Activated CD4-positive, alpha-beta memory T cell treated with anti-CD3 and anti-CD28 coated beads, Interleukin-2, amount 10 ng/mL, durations not matched to agents 7 days and 5 days (primary cell): ENCODE measurements at places on chromosomes 3 and 15.

- no peak for DNase-seq
- no peaks in the 10 kb centered on the region for H3K36me3 ChIP-seq
- H3K27me3 ChIP-seq: no peaks in the 10 kb centered on the region
- H3K27ac ChIP-seq: no peak overlapping the region
- no peak overlapping the region for H3K4me3 ChIP-seq
- H3K4me1 ChIP-seq: peaks cover 3% of the 10 kb centered on the region
Measured at GRCh38 chr3:195155570-195156241, 115.3 kb downstream of the XXYLT1 start.

GRCh38 chr3:88775026-88775690 is 332.3 kb upstream of the EPHA3 start:
- no peak overlapping the region for H3K4me3 ChIP-seq
- H3K27ac ChIP-seq: no peak overlapping the region
- DNase-seq: no peak
- H3K27me3 ChIP-seq: no peaks in the 10 kb centered on the region

DNA sequence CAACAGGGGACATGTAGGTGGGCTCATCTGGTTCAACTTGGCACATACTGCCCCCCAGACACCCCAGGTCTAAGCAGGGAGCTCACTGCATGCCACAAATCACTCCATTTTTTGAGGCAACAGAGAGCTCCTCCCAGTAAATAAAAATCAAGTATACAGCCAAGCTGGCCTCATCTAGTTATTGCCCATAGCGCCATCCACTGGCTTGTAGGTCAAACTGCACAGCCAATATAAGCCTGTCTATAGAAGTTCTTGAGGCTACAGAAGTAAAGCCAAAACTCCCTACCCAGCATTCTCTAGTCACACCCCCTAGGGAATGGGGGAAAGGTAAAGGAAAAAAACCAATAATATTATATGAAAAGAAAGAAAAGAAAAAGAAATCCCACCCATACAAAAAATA is 453.7 kb downstream of the ZNF385D start:
- H3K27me3 ChIP-seq: no peaks in the 10 kb centered on the region
- H3K4me1 ChIP-seq: no peaks in the 10 kb centered on the region
- no peak overlapping the region for H3K4me3 ChIP-seq
- DNase-seq: no peak

DNA sequence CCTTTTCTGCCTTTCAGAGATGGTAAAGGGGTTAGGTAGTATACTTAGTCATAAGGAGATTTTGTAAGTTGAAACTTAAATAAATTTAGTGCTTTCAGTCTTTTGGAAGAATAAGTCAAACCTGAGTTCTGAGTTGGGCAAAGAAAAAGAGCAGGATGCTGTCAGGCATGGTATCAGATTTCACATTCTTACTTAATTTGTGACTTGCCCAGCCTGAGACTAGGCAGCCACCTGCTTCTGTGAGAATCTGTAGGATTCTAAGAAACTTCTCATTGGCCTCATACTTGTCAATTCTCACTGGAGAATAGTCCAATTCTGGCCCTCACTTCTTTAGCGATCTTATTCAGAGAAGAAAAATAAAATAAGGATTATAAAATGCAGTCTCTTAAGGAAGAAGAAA is 577.5 kb downstream of the DIPK2A start:
- H3K27ac ChIP-seq: no peak overlapping the region
- H3K27me3 ChIP-seq: no peaks in the 10 kb centered on the region

DNA sequence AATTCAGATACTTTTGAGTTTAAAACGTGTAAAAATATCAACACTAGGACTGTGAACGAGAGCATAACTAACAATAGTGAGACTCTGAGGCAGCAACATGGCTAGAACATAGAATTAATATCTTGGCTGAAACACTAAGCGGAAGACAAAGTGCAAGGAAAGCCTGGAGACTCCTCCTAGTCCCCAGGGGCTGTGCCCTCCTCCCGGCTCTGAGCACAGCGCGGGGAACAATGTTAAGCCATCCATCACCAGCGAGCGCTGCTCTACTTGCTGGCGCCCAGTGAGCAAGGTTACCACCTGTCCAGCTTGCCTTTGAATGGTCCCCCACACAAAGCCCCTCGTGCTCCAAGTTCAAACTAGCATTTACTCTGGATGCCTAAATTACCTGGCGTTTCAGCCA is 436.9 kb downstream of the FOXP1 start:
- H3K4me1 ChIP-seq: peaks cover 14% of the 10 kb centered on the region
- H3K36me3 ChIP-seq: no peaks in the 10 kb centered on the region
- no peak overlapping the region for H3K4me3 ChIP-seq
- H3K27me3 ChIP-seq: no peaks in the 10 kb centered on the region
- H3K27ac ChIP-seq: no peak overlapping the region

DNA sequence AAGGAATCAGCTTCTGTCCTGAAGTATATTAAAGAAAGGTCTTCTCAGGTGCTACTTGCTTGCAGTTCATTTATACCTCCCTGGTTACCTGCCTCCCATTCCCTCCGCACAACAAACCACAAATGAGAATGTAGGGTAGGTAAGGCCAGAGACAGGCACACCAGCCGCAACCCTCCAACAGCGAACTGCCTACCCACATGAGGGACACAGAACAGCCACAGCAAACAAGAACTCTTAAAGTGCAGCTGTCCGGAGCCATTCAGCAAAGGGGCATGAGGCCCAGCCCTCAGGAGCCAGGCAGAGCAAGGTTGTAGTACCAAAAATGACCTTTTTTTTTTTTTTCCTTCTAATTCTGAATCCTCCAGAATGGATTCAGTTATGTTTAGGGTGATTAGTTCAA is 52.4 kb downstream of the SPSB4 start:
- no peak overlapping the region for H3K27ac ChIP-seq
- no peaks in the 10 kb centered on the region for H3K4me1 ChIP-seq
- DNase-seq: no peak
- no peaks in the 10 kb centered on the region for H3K36me3 ChIP-seq

DNA sequence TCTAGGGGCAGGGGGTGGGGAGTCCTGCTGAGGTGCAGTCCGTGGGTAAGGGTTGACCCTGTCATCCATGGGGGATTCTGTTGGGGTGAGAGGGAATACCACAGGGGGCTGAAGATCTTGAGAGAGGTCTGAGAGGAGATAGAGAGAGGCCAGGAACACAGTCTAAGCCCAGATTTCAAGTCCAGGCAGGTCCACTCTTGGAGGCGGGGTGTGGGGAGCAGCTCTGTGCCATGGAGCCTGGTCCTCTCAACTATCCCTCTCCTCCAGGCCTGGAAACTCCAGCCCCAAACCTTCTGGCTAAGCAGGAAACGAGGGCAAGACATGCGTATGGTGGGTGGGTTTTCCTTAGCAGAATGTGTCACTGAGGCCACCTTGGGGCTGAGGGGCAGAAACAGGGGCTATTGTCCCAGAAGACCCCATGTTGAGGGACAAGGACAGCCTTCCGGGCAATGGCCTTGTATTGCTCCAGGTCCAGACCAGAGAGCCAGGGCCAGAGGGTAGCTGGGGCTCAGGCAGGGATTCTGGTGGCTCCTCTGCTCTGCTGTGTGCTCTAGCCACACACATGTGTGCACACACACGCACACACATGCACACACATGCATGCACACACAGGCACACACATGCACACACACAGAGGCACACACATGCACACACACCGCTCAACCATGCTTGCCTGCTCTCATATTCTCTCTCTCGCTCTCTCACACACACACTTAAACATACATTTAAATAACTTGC is 48.6 kb upstream of the MAGEF1 start:
- H3K4me1 ChIP-seq: peaks cover under 1% of the 10 kb centered on the region
- H3K27me3 ChIP-seq: peaks cover 1% of the 10 kb centered on the region
- DNase-seq: no peak
- H3K36me3 ChIP-seq: no peaks in the 10 kb centered on the region

GRCh38 chr3:61561374-61562041 is at the start of gene PTPRG:
PTPRG (plus strand) TSS chr3:61561571; CDS start chr3:61562288, 717 bp downstream.
- peak within 1 kb of the TSS; percentile 6 for H3K27ac ChIP-seq
- peaks cover 12% of the 10 kb centered on the region for H3K4me1 ChIP-seq
- H3K4me3 ChIP-seq: peak within 1 kb of the TSS; percentile 70
- peaks cover 54% of the 10 kb centered on the region for H3K27me3 ChIP-seq
- DNase-seq: peak; percentile 20

GRCh38 chr3:109268181-109268580 is 48.1 kb downstream of the DPPA2 start:
- H3K4me1 ChIP-seq: no peaks in the 10 kb centered on the region
- H3K27me3 ChIP-seq: peaks cover 2% of the 10 kb centered on the region
- no peak overlapping the region for H3K27ac ChIP-seq
- no peak for DNase-seq
- no peaks in the 10 kb centered on the region for H3K36me3 ChIP-seq

- H3K4me3 ChIP-seq: no peak overlapping the region
- DNase-seq: no peak
- H3K4me1 ChIP-seq: no peaks in the 10 kb centered on the region
- H3K27ac ChIP-seq: no peak overlapping the region
Measured at GRCh38 chr3:160885791-160886286, 129.8 kb downstream of the PPM1L start.

GRCh38 chr15:41806291-41807181 is 21.4 kb upstream of the JMJD7 start:
- H3K36me3 ChIP-seq: peaks cover 4% of the 10 kb centered on the region
- H3K27ac ChIP-seq: no peak overlapping the region
- H3K27me3 ChIP-seq: no peaks in the 10 kb centered on the region
- no peak for DNase-seq
- H3K4me3 ChIP-seq: no peak overlapping the region

DNA sequence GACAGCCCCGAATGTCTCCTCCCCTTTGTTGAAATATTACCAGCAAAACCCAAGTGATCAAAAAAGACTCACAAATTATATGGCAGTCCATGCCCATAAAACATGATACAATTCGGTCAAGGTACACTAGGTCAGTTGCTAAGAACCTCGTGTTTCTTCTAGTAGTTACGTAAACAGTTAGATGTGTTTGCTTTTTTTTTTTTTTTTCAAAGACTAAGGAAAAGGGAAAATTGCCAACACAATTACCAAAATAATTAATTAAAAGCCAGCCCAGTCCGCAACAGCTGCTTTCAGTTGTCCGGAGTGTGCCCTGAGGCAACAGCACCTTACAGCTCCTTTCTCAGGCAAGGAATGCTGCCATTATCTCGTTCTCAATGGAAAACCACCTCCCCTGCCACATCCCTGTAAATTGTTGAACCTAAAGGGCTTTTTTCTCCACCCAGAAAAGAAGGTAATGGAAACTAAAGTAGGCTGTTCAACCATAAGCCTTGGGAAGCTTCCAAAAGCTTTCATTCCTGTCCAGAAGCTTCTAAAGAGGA is 129.2 kb upstream of the TSC22D2 start:
- H3K36me3 ChIP-seq: no peaks in the 10 kb centered on the region
- H3K4me3 ChIP-seq: no peak overlapping the region
- no peaks in the 10 kb centered on the region for H3K4me1 ChIP-seq
- H3K27ac ChIP-seq: no peak overlapping the region
- peaks cover 33% of the 10 kb centered on the region for H3K27me3 ChIP-seq

- H3K4me3 ChIP-seq: no peak overlapping the region
- H3K4me1 ChIP-seq: peaks cover 9% of the 10 kb centered on the region
- DNase-seq: no peak
- H3K27me3 ChIP-seq: peaks cover 10% of the 10 kb centered on the region
- no peaks in the 10 kb centered on the region for H3K36me3 ChIP-seq
- no peak overlapping the region for H3K27ac ChIP-seq
Measured at GRCh38 chr15:38038659-38039442, 104.4 kb downstream of the TMCO5A start.
